ENCODE measurements at places on chromosomes 7 and 10. TPM values are rescaled to one million over a fixed set of nuclear protein-coding genes. Genes with fewer than 3 reads are reported as not detected.

DNA sequence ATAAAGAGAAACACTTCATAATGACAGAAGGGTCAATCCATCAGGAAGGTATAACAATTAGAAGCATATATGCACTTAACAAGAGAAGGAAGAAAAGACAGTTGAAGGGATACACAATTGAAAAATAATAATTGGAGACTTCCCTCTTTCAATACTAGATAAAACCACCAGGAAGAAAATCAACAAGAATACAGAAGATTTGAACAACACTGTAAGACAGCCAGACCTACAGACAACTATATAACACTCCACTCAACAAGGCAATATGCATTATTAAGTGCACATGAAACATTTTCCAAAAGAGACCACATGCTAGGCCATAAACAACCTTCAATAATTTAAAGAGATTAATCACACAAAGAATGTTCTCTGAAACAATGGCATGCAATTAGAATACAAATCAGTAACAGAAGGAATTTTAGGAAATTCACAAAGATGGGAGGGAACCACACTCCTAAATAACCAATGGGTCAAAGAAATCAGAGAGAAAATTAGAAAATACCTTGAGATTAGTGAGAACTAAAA lies 35.1 kb downstream of the ZNF438 start:
- no peak overlapping the region for H3K27ac ChIP-seq
- no peak overlapping the region for H3K4me3 ChIP-seq
- H3K4me1 ChIP-seq, result peaks cover 11% of the 10 kb centered on the region
- no peaks in the 10 kb centered on the region for H3K27me3 ChIP-seq
- no peaks in the 10 kb centered on the region for H3K36me3 ChIP-seq

- H3K27me3 ChIP-seq, result no peaks in the 10 kb centered on the region
- no peaks in the 10 kb centered on the region for H3K36me3 ChIP-seq
Observed at GRCh38 chr7:114104035-114104434, 185.2 kb upstream of the PPP1R3A start.

DNA sequence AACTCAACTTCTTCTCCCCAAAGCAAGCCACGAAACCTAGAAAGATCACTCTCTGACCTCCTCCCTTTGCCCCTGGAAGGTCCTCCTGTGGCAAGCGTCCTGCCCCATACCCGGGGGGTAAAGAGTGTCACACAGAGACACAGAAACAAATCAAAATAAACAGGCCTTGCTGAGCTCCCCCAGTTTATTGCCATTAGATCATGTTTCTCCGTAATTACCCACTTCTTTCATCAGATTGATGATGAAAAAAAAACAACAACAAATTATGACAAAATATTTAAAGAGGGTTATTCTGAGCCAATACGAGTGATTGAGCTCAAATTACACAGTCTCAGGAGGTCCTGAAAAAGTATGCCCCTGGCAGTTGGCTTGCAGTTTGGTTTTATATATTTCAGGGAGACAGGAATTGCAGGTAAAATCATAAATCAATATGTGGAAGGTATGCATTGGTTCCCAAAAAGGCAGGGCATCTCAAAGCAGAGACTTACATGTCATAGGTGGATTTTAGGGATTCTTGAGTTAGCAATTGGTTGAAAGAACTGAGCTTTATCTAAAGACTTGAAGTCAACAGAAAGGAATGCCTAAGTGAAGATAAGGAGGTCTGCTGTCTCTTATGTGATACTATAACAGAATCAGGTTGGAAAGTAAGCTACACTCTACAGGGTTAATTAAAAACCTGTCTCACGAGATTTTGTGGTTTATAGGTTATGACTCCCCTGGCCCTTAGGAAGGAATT lies 86.2 kb downstream of the APBB1IP start:
- H3K36me3 ChIP-seq, result no peaks in the 10 kb centered on the region
- H3K27ac ChIP-seq, result no peak overlapping the region
- H3K27me3 ChIP-seq, result no peaks in the 10 kb centered on the region
- no peaks in the 10 kb centered on the region for H3K4me1 ChIP-seq

Gene TMEM225B
- 0.29 TPM for total RNA-seq

GRCh38 chr7:14125998-14126397 lies 136.5 kb upstream of the ETV1 start:
- H3K4me1 ChIP-seq, result no peaks in the 10 kb centered on the region
- H3K27me3 ChIP-seq, result no peaks in the 10 kb centered on the region
- peak; percentile 66 for DNase-seq
- no peak overlapping the region for H3K27ac ChIP-seq

DNA sequence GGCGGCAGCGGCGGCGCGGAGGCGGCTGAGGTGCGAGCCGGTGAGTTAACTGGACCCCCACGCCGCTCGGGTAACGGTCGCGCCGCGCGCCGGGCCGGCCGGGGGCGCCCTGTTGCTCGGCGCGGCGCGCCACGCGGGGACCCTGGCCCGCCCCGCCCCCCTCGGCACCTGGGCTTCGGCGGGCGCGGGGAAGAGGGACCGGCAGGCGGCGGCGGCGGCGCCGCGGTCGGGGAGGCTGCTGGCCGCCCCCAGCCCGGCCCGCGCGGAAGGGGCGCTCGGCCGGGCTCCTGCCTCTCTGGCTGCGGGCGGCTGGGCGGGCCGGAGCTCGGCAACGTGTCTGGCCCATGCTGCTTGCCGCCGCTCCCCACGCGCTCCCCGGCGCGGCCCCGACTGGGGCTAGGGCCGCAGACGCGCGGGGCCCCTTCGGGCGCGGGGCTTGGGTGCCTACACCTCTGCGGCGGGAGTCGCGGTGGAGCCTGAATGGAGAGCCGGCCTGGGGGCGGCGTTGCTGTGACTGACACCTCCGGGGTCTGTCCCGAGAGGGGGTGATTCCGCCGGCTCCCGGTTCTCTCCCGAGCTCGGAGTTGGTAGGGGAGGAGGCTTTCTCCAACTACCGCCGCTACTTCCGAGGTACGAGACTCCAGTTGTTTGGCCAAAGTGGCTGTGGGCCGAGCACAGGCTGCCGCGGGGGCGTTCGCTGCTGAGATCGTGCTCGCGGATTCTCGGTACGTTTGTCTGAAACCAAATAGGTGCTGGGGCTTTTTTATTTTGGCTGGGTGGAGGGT lies 494 bp downstream of the PALS2 start:
- no peaks in the 10 kb centered on the region for H3K36me3 ChIP-seq
- H3K27me3 ChIP-seq, result peaks cover 9% of the 10 kb centered on the region
- H3K4me3 ChIP-seq, result peak overlapping the region; percentile 91

Gene ACBD7
- 0.72 TPM for total RNA-seq

DNA sequence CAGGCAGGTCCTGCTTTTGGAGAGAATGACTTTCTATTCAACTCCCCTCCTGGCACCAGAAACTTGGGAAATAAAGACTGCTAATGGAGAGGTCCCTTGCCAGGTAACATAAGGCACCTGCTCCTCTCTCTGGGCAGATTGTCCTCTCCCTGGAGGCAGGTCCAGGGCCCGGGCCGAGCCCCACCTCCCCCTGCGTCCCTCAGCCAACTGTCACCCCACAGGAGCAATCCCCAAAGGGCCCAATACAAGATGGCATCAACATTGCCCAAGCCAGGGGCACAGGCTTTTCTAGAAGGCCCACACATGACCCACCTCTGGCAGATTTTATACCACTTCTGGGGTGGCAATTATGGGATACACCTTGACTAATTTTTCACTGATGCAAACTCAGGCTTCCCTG lies 145.2 kb downstream of the HERPUD2 start:
- H3K27ac ChIP-seq, result no peak overlapping the region
- peaks cover 6% of the 10 kb centered on the region for H3K27me3 ChIP-seq
- H3K4me1 ChIP-seq, result no peaks in the 10 kb centered on the region
- no peaks in the 10 kb centered on the region for H3K36me3 ChIP-seq

DNA sequence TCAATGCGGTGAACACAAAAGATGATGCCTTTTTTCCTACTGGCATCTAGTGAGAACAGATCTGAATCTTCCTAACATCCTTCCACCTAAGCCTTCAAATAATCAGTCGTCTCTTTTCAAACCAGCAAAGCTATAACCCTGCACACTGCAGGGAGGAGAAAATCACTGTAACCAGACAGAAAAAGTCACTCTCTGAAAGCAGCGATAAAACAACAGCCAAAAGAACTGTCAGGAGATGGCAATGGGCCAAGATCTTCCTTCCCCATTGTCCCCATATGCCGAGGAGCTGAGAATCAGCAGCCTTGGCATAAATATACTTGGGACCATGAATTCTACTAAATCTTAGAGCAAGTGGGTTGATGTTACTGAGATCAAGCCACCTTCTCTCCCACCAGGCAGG lies 13.1 kb downstream of the FZD9 start:
- H3K27me3 ChIP-seq, result no peaks in the 10 kb centered on the region
- no peak overlapping the region for H3K4me3 ChIP-seq
- DNase-seq, result peak; percentile 62
- H3K36me3 ChIP-seq, result peaks cover 97% of the 10 kb centered on the region
- H3K27ac ChIP-seq, result no peak overlapping the region

DNA sequence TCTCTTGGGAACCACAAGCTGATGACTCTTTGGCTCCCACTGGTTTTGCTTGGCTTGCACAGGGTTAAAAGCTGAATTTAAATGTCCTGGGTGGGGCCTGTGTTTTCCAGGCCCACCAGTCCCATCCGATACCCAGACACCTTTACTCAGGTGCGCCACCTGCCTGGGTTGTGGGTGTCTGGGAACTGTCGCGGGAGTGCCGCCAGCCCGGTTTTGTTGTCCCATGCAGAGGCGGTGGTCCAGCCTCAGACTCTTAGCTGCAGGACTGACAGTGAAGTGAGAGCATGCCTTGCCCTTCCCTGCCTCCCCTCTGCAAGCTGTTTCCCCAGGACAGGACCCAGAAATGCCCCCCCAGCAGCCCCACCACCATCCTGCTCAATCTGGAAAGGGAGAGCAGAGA lies 255.6 kb upstream of the ZNF32 start:
- no peak for DNase-seq
- no peaks in the 10 kb centered on the region for H3K36me3 ChIP-seq
- H3K4me3 ChIP-seq, result no peak overlapping the region
- no peaks in the 10 kb centered on the region for H3K27me3 ChIP-seq
- H3K27ac ChIP-seq, result no peak overlapping the region

GRCh38 chr10:46050941-46051623 lies 5.0 kb upstream of the MSMB start:
- H3K4me1 ChIP-seq, result no peaks in the 10 kb centered on the region
- H3K27me3 ChIP-seq, result peaks cover 4% of the 10 kb centered on the region
- H3K4me3 ChIP-seq, result no peak overlapping the region

Gene CCZ1
- 76.6 TPM for total RNA-seq

- no peaks in the 10 kb centered on the region for H3K36me3 ChIP-seq
- H3K4me3 ChIP-seq, result peak overlapping the region; percentile 91
- H3K27ac ChIP-seq, result peak overlapping the region; percentile 56
- DNase-seq, result no peak
- peaks cover 17% of the 10 kb centered on the region for H3K4me1 ChIP-seq
Observed at GRCh38 chr10:101354328-101355071, 535 bp downstream of the BTRC start.

- H3K27me3 ChIP-seq, result no peaks in the 10 kb centered on the region
- peaks cover 50% of the 10 kb centered on the region for H3K36me3 ChIP-seq
- no peak overlapping the region for H3K4me3 ChIP-seq
- DNase-seq, result peak; percentile 32
- no peaks in the 10 kb centered on the region for H3K4me1 ChIP-seq
Observed at GRCh38 chr7:5345171-5345570, 62.4 kb downstream of the SLC29A4 start.

GRCh38 chr7:151448261-151449252 lies 8.6 kb upstream of the CRYGN start:
- H3K27ac ChIP-seq, result no peak overlapping the region
- no peaks in the 10 kb centered on the region for H3K36me3 ChIP-seq
- H3K4me1 ChIP-seq, result no peaks in the 10 kb centered on the region
- no peaks in the 10 kb centered on the region for H3K27me3 ChIP-seq

Gene RELN
- 0.36 TPM for total RNA-seq

Gene SPACDR
- total RNA-seq, result 0.36 TPM

Gene EGR2
- 2.4 TPM for total RNA-seq

DNA sequence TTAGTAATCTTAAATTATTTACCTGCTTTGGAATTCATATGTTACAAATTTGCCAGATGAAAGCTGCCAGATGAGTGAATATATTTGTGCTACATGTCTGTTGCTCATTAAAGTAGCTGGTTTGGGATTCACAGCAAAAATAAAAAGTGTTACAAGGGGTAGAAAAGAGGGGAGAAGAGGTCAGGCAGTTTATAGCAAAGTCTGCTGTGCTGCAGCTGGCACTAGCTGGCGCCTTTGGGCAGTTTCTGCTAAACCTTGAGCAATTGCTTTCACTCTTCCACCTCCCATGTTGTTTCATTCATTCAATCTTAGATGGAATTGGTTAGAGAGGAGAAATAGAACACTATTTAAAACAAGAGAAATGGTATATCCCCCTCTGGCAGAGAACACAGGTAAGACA lies 404.1 kb upstream of the LRGUK start:
- no peaks in the 10 kb centered on the region for H3K36me3 ChIP-seq
- no peaks in the 10 kb centered on the region for H3K27me3 ChIP-seq
- H3K4me3 ChIP-seq, result no peak overlapping the region
- DNase-seq, result no peak
- no peak overlapping the region for H3K27ac ChIP-seq
- H3K4me1 ChIP-seq, result no peaks in the 10 kb centered on the region

- H3K27ac ChIP-seq, result peak within 1 kb of the TSS; percentile 88
- no peaks in the 10 kb centered on the region for H3K27me3 ChIP-seq
- peak; percentile 99 for DNase-seq
- H3K4me1 ChIP-seq, result peaks cover 2% of the 10 kb centered on the region
- H3K36me3 ChIP-seq, result peaks cover 23% of the 10 kb centered on the region
- peak within 1 kb of the TSS; percentile 92 for H3K4me3 ChIP-seq
Observed at GRCh38 chr7:6577369-6578113, at the start of gene ZDHHC4. ZDHHC4 (plus strand) TSS chr7:6577454; CDS start chr7:6580562, 3,108 bp downstream.

DNA sequence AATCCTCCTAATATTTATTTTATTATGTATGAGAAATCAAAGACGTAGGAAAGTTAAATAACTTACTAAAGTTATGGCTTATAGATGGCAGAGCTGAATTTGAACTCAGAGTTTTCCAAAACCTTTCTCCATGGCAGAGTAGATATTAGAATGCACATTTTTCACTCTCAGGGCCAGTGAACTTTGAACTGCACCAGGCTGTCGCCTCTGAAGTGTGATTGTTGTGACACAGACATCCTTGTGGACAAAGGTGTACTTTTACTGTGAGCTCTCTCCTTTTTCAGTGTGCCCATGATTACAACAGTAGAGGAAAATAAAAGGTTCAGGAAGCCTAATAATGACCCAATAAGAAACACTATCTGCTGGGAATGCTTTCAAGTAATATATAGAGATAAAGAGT lies 29.1 kb downstream of the TES start:
- H3K36me3 ChIP-seq, result peaks cover 6% of the 10 kb centered on the region
- no peak for DNase-seq
- H3K27me3 ChIP-seq, result no peaks in the 10 kb centered on the region
- no peak overlapping the region for H3K27ac ChIP-seq
- H3K4me3 ChIP-seq, result no peak overlapping the region

GRCh38 chr7:101567230-101567629 lies 61.9 kb downstream of the MYL10 start:
- H3K27me3 ChIP-seq, result peaks cover 21% of the 10 kb centered on the region
- no peak overlapping the region for H3K4me3 ChIP-seq
- H3K4me1 ChIP-seq, result no peaks in the 10 kb centered on the region
- H3K36me3 ChIP-seq, result no peaks in the 10 kb centered on the region

- no peaks in the 10 kb centered on the region for H3K4me1 ChIP-seq
- H3K36me3 ChIP-seq, result no peaks in the 10 kb centered on the region
- DNase-seq, result peak; percentile 90
- no peak overlapping the region for H3K4me3 ChIP-seq
- no peaks in the 10 kb centered on the region for H3K27me3 ChIP-seq
- no peak overlapping the region for H3K27ac ChIP-seq
Observed at GRCh38 chr7:158431941-158432347, 155.7 kb downstream of the PTPRN2 start.

GRCh38 chr7:28480595-28480994 lies 68.3 kb downstream of the CREB5 start:
- peak overlapping the region; percentile 94 for H3K27ac ChIP-seq
- H3K4me3 ChIP-seq, result peak overlapping the region; percentile 39
- H3K27me3 ChIP-seq, result no peaks in the 10 kb centered on the region

- H3K4me3 ChIP-seq, result peak overlapping the region; percentile 66
- no peak for DNase-seq
- H3K36me3 ChIP-seq, result no peaks in the 10 kb centered on the region
- H3K27ac ChIP-seq, result no peak overlapping the region
Observed at GRCh38 chr7:38310591-38311101, 37.2 kb upstream of the TARP start.

Gene RSBN1L
- 21.4 TPM for total RNA-seq
